Activated CD4-positive, alpha-beta memory T cell treated with anti-CD3 and anti-CD28 coated beads for 36 hours (primary cell): ENCODE measurements at places on chromosomes 3 and 15. TPM values are rescaled to one million over a fixed set of nuclear protein-coding genes. Genes with fewer than 3 reads are reported as not detected.

- H3K27me3 ChIP-seq, result peaks cover 1% of the 10 kb centered on the region
- H3K4me3 ChIP-seq, result no peak overlapping the region
- DNase-seq, result no peak
- no peaks in the 10 kb centered on the region for H3K4me1 ChIP-seq
- no peaks in the 10 kb centered on the region for H3K36me3 ChIP-seq
These were observed 28.6 kb downstream of the COL6A5 start for GRCh38 chr3:130374033-130374432.

- H3K27ac ChIP-seq, result no peak overlapping the region
- no peak for DNase-seq
- peaks cover 7% of the 10 kb centered on the region for H3K4me1 ChIP-seq
- H3K4me3 ChIP-seq, result no peak overlapping the region
- no peaks in the 10 kb centered on the region for H3K27me3 ChIP-seq
These were observed 111.7 kb downstream of the ADCY5 start for GRCh38 chr3:123337226-123337625.

Gene COL6A5
- total RNA-seq, result not detected

Gene TNK2
- total RNA-seq, result 67.1 TPM

DNA sequence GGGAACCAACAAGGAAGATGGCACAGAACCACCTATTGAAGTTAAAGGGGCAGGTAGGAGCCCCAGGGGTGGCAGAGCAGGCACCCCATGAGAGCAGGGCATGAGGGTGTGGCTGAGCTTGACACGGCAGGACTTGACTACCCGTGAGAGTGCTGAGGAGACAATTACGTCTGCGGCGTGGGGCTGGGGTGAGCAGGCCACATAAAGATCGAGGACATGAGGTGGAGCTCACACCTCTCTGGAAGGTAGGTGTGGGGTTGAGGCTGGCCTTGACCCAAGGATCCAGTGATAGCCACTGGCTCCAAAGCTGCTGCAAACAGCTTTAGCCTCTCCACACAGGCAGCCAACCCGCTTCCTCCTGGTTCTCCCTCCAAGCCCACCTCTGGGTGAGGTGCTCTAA lies 64.5 kb downstream of the PCSK6 start:
- H3K27ac ChIP-seq, result no peak overlapping the region
- no peak overlapping the region for H3K4me3 ChIP-seq
- no peak for DNase-seq
- H3K4me1 ChIP-seq, result no peaks in the 10 kb centered on the region
- peaks cover 1% of the 10 kb centered on the region for H3K27me3 ChIP-seq
- peaks cover 2% of the 10 kb centered on the region for H3K36me3 ChIP-seq

Gene NAALADL2
- total RNA-seq, result not detected

DNA sequence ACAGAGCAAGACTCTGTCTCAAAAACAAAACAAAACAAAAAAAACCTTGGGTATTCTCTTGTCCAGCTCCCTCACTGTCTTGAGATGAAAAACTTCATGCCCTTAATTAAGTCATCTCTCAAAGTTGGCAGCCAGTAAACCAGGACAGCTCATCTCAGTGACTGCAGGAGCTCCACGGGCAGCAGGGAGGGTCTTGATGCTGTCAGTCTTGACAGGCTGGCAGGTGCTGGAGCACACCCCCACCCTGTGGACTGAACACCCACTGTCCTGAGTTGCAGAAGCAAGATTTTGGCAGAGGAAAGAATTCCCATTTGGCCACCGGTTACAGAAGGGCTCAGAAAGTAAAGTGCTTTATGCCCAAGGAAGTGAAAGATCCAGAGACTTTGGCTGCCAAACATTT lies 8.0 kb downstream of the DNAJA4 start:
- H3K36me3 ChIP-seq, result peaks cover 17% of the 10 kb centered on the region
- DNase-seq, result no peak
- peaks cover 7% of the 10 kb centered on the region for H3K4me1 ChIP-seq
- no peak overlapping the region for H3K4me3 ChIP-seq
- no peak overlapping the region for H3K27ac ChIP-seq

GRCh38 chr15:96070636-96071035 lies 259.9 kb upstream of the NR2F2 start:
- peaks cover 2% of the 10 kb centered on the region for H3K27me3 ChIP-seq
- no peaks in the 10 kb centered on the region for H3K4me1 ChIP-seq
- DNase-seq, result no peak
- no peak overlapping the region for H3K27ac ChIP-seq

GRCh38 chr3:193033226-193033780 lies 115.6 kb upstream of the MB21D2 start:
- no peak overlapping the region for H3K4me3 ChIP-seq
- DNase-seq, result no peak
- peaks cover 2% of the 10 kb centered on the region for H3K27me3 ChIP-seq
- H3K27ac ChIP-seq, result no peak overlapping the region
- H3K36me3 ChIP-seq, result no peaks in the 10 kb centered on the region
- H3K4me1 ChIP-seq, result peaks cover 5% of the 10 kb centered on the region

Gene C15orf61
- 4.1 TPM for total RNA-seq

Gene TMEM207
- not detected for total RNA-seq

Gene TEX55
- not detected for total RNA-seq

DNA sequence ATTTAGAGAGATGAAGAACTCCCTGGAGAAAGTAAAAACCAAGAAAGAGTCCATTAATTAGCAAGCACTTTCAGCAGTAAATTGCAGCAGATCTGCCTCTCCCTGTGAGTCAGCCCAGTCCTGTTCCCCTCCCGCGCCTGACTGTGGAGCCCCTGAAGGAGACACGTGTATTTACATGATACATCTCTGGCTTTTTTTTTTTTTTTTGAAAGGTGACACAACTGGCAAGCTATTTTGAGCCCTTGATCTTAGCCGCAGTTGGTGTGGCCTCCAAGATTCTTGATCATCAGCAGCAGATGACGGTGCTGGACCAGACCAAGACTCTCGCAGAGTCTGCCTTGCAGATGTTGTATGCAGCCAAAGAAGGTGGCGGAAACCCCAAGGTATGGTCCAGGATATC lies 271.8 kb upstream of the TPM1 start:
- no peaks in the 10 kb centered on the region for H3K27me3 ChIP-seq
- no peak for DNase-seq
- no peaks in the 10 kb centered on the region for H3K4me1 ChIP-seq
- H3K4me3 ChIP-seq, result no peak overlapping the region
- H3K27ac ChIP-seq, result no peak overlapping the region

Gene FOXL2NB
- total RNA-seq, result not detected

GRCh38 chr15:77057072-77057471 lies 13.8 kb downstream of the TSPAN3 start:
- peaks cover 32% of the 10 kb centered on the region for H3K4me1 ChIP-seq
- peak overlapping the region; percentile 1 for H3K27ac ChIP-seq
- no peak for DNase-seq
- no peaks in the 10 kb centered on the region for H3K27me3 ChIP-seq
- H3K4me3 ChIP-seq, result no peak overlapping the region
- peaks cover 6% of the 10 kb centered on the region for H3K36me3 ChIP-seq

DNA sequence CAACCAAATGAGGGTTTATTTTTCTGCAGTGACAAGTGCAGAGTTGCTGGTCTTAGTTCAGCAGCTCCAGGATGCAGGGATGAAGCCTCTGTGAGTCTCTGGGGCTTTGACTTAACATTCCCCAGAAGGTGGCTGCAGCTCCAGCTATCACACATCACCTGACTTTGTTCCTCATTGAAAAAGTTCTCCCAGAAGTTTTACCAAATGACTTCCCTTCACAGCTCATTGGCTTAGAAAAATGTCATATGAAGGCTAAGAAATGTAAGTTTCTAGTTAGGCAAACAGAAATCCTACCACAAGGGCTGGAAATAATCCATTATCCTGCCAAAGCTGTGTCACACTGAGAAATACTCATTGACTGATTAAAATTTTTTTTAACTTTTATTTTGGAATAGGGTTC lies 184.9 kb downstream of the MINAR1 start:
- H3K27ac ChIP-seq, result no peak overlapping the region
- H3K4me1 ChIP-seq, result no peaks in the 10 kb centered on the region
- H3K4me3 ChIP-seq, result no peak overlapping the region
- no peaks in the 10 kb centered on the region for H3K36me3 ChIP-seq

Gene SOX14
- not detected for total RNA-seq

GRCh38 chr3:136730595-136731273 lies 21.4 kb downstream of the STAG1 start:
- H3K27me3 ChIP-seq, result no peaks in the 10 kb centered on the region
- DNase-seq, result no peak
- peaks cover 65% of the 10 kb centered on the region for H3K4me1 ChIP-seq
- H3K4me3 ChIP-seq, result no peak overlapping the region

DNA sequence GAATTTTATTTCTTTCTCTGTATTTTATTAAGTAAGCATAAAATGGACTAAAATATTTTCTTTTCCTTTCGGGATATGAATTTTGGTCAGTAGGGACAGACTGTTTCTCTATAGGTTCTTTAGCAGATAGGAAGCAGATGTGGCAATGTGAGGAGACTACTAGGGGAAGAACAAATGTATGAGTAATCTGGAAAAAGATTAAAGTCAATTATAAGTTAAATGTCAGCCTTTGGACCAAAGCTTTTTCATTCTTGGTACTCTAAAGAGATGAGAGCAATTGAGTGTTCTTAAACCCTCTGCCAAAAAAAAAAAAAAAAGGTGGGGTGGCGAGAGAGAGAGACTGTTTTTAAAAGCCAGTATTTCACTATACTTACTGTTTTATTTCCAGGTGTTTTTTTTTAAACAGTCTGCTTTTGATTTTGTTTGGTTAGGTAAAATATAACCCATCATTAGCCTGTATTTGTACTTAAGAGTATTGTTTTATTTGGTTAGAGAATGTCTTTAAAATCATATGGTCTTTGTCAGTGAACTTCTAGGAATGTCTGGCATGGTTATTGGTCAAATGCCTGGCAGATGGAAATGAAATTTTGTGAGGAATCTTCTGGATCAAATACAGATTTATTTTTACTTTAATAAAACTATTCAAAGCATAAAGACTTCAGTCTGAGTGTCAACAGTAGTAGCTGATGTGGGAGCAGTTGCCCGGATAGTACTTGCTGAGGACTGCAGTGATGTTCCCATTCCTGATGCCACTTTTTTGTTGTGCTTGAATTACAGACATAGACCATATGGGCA lies 63.8 kb downstream of the LRRC49 start:
- peaks cover 24% of the 10 kb centered on the region for H3K27me3 ChIP-seq
- H3K36me3 ChIP-seq, result no peaks in the 10 kb centered on the region
- no peak for DNase-seq
- H3K4me1 ChIP-seq, result no peaks in the 10 kb centered on the region
- H3K27ac ChIP-seq, result no peak overlapping the region
- no peak overlapping the region for H3K4me3 ChIP-seq

GRCh38 chr3:41893977-41894376 lies 67.9 kb downstream of the ULK4 start:
- H3K36me3 ChIP-seq, result peaks cover 12% of the 10 kb centered on the region
- H3K27me3 ChIP-seq, result no peaks in the 10 kb centered on the region
- H3K4me1 ChIP-seq, result no peaks in the 10 kb centered on the region
- no peak overlapping the region for H3K27ac ChIP-seq
- no peak overlapping the region for H3K4me3 ChIP-seq

DNA sequence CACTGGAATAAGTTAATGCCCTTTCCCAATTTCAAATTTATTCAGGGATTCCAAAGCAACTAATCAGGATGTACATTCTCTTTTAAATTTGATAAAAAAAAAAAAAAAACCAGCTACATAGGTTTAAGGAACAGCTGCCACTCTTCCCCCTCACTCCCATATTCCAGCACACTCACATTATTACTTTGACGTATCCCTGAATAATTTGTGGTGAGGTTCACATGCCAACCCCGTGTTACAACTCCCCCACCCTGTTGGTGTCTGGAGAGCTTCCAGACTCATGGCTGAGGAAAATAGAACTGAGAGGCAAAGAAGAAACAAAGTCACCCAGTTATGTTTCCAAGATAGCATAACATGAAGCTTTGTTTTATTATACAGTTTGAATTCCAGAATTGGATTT lies 300.5 kb upstream of the MME start:
- H3K27ac ChIP-seq, result no peak overlapping the region
- no peaks in the 10 kb centered on the region for H3K4me1 ChIP-seq
- no peaks in the 10 kb centered on the region for H3K36me3 ChIP-seq
- H3K4me3 ChIP-seq, result no peak overlapping the region

GRCh38 chr3:53331871-53332270 lies 15.5 kb downstream of the DCP1A start:
- no peak overlapping the region for H3K27ac ChIP-seq
- DNase-seq, result no peak
- H3K4me3 ChIP-seq, result no peak overlapping the region
- H3K27me3 ChIP-seq, result no peaks in the 10 kb centered on the region
- H3K36me3 ChIP-seq, result peaks cover 15% of the 10 kb centered on the region
- peaks cover 18% of the 10 kb centered on the region for H3K4me1 ChIP-seq
